Sigmoid colon (tissue), 7 donors: ENCODE measurements at places on chromosomes 12 and 14.

GRCh38 chr14:35295845-35296161, 3.6 kb downstream of the PSMA6 start:
- DNase-seq, result no peak

GRCh38 chr12:14824012-14824634, 10.1 kb upstream of the SMCO3 start:
- DNase-seq, result no peak

GRCh38 chr12:96427269-96427729, 27.1 kb upstream of the CDK17 start:
- peak; percentile 87 for DNase-seq

DNA sequence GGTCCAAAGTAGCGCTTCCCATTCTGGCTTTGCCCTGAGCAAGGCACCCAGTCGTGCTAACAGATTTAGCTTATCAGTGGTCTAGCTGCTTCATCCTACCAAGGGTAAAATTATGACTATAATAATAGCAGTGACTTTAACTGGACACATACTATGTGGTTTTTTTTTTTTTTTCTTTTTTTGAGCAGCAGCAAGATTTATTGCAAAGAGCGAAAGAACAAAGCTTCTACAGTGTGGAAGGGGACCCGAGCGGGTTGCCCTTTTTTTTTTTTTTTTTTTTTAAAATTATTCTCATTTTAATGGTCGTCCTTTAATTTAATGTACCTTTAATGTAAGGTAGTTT, 505 bp downstream of the HELB start:
- DNase-seq, result no peak

DNA sequence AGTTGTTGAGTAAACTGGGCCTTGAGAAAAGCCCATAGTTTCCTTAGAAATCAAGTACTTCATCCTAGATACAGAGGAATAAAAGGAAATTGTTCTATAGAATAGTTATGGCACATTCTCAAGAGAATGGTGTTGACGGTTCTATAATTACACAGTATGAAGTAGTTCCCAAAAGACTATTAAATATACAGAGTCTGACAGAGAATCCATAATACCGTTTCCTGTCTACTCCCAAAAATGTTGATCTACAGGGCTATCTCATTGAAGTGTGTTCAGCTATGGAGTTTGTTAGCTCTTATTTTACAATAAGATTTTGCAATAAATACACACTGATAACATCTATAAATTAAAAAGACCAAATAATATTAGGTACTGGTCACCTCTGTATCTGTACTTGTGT, 799.7 kb downstream of the RPS29 start:
- DNase-seq, result no peak

DNA sequence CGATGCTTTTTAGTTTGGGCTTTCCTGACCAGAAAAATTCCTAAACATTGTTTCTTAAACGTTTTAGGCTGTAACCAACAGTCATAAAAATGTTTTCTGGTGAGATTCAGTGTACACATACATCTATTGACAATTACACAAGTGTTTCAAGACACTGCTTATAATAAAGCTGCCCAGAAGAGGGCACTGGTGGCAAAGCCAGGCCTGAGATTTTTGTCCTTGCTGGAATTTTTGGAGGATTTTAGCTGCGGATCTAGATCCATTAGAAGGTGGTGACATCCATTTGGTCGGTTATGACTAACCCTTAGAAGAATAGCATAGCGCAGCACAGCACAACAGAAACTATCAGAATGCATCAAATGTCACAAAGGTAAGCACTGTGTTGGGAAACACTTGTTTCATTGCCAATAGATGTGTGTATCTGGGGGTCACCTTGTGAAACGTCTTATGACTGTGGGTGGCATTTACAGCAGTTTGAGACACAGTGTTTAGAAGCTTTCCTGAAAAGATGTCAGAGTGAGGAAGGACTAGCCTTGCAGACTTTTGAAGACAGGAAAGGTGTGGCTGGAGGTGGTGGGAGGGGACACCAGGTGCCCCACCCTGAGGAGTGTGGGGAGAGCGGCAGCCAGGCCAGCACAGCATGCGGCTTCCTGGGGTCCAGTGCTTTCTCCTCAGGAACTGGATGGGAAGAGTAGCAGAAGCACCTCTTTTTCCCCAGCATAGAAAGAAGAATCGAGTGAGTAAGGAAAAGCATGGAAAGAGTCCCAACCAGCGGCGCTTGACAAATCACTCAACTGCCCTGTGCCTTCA, 54.7 kb upstream of the FKBP4 start:
- DNase-seq, result no peak

GRCh38 chr12:124293286-124294003, 1.4 kb upstream of the RFLNA start:
- DNase-seq, result no peak

DNA sequence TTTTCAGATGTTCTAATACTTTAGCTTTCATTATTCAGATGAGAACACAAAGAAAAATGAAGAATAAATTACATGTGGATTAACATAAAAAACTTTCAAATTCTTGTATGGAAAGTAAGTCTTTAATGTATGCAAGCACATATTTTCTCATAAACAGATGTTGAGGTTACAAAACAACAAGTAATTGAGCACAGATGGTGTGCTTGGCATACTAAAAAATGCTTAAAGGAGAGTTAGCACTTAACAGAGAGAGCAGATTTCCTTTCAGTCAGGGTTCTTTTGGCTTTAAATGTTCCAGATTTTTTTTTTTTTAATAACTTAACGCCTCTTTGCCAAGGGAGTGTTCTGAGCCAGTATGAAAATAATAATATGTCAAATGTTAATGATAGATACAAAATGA, 96.0 kb downstream of the RASSF9 start:
- no peak for DNase-seq

GRCh38 chr12:92533280-92533890, 169.4 kb upstream of the PLEKHG7 start:
- DNase-seq, result no peak

DNA sequence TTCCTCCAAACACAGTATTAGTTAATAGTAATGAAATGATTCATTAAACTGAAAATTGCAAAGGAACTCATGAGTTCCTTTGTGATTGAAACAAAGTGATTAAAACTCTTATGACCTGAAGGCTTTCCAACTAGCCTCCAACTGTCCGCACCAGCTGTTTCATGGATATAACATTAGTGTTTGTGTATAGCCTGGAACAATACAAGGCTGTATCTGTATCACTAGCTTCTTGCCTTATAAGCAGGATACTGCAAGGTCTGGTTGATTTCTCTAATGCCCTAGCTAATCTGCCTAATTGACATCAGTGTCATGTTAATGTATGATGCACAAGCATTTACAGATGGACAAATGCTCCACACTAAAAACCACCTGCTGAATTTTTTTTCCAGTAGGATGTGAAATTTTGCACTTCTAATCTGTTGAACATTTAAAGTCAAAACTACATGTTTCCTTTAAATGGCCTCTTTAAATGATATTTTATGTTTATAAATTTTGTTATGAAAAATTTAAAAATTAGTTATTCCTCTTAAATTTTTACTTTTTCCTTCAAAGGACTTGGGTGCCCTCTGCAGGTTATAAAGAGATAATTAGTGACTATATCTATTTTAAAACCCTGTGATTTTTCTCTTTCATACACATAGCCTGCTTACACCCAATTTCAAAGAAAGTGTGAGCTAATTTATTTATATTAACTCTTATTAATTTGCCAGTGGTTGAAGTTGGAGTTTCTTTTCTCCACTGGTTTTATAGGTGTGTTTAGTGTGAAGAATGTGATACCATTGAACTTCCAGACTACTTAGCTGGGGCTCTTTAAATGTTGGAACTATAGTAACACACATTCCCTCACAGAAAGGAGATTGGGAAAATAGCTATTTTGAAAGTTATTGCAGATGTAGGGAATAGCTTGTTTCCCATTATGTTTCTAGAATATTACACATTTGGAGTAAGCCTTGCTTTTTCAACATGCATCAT, 25.4 kb downstream of the AP5M1 start:
- DNase-seq, result no peak

- DNase-seq, result no peak
These were observed 21.4 kb upstream of the PPP4R4 start for GRCh38 chr14:94152676-94153075.

- peak; percentile 66 for DNase-seq
These were observed 785 bp downstream of the MLEC start for GRCh38 chr12:120687578-120688289.

GRCh38 chr14:22739423-22739822, 27.1 kb upstream of the OXA1L start:
- DNase-seq, result no peak

DNA sequence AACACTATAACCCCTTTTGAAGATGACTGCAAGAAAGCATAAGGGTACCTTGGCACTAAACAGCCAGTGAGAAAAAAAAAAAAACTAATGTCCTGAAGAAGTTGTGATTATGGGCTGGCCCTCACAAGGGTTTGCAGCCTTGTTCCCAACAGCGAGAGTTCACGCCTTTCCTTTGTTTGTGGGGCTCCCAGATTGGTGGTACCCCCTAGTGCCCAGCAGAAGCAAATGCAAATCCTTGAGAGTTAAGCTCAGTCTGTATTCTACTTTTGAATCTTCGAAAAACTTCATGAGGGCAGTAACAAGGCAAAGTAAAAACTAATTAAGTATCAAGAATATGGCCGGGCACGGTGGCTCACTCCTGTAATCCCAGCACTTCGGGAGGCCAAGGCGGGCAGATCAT, 238.9 kb upstream of the LMO3 start:
- DNase-seq, result no peak

- DNase-seq, result peak; percentile 93
These were observed 72.4 kb downstream of the RASSF3 start for GRCh38 chr12:64682572-64683277.

GRCh38 chr14:51609955-51610283, 41.8 kb upstream of the FRMD6 start:
- no peak for DNase-seq

GRCh38 chr12:98416845-98417244, 98.5 kb upstream of the TMPO start:
- no peak for DNase-seq

DNA sequence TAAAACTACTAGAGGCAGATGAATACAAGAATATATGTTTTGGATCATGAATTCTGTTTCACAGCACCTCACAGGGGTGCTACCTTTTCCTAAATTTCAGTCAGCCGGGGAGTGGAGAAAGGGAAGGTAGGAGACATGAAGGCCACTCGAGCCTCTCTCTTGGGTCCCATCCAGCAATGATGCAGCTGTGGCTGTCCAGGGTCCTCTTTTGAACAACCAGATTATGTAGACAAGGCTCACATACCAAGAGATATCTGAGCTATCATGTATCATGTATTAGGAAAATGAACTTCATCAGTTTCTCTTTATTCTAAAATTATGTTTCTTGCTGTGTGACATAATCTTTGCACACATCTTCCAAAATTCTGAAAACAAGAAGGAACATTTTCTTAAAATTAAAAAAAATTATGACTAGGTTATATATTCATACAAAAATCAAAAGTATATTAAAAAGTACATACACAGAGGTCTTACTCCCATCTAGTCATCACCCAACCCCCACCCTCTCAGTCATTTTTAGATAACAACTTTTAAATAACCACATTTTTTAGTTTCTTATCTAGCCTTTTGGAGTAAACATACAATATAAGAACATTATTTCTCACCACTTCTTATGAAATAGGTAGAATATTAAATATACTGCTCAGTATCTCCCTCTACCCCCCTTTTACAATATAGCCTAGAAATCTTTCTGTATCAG, 88.7 kb downstream of the ACADS start:
- DNase-seq, result no peak

DNA sequence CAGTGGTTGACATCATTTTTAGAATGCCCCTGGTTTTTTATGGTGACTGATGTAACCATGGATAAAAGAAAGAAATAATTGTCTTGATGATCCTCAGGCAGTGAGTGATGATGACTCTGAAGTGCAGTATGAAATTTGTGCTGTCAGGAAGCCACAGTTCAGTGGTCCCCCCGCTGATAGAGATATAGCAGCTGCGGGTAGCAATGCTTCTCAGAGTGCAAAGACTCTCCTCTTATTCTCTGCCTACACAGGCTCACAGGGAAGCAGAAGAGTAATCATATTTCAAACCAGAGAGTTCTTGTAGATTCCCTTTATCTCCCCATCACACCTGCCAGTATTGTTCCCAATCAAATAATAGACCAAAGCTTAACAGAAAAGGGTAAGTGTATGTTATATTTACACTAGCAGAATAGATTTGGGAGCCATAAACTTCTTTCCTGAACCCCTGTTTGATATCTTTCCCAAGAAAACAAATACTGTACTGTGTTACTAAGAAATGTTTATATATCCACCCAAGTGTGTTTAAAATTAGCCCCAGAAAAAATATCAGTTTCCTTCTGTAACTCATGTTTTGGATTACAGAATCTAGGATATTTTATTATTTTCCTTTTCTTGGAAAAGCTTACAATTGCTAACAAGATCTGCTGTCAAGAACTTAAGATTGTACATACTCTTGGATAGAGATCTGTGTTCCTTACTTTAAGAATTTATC, 1817.4 kb upstream of the FLRT2 start:
- DNase-seq, result no peak

- no peak for DNase-seq
These were observed 123.4 kb downstream of the BICD1 start for GRCh38 chr12:32229971-32230612.

DNA sequence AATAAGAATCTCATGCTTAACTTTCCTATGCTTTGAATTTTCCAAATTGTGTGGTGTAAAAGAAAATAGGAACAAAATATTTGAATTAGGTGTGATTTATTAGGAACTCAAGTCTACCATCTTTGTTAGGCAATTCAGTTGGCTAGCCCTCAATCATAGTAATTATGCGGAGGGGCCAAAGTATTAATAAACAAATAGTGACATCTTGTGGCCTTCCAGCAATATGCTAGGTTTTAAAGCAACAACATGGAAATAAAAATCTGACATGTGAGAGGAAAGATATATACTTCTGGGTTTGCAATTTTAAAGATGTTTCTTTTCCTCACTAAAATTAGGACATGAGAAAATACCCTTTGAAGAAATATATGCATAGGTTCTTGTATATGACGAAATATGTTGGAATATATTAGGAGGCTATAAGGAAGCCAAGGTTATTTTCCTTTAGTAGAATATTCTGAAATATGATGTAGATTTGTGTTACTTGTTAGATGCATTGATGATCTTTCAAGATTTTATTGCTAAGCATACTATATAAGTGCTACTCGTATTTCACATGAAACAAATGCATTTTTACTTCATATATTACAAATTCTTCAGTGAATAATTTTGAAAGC, 200.4 kb downstream of the PTPRO start:
- DNase-seq, result no peak

DNA sequence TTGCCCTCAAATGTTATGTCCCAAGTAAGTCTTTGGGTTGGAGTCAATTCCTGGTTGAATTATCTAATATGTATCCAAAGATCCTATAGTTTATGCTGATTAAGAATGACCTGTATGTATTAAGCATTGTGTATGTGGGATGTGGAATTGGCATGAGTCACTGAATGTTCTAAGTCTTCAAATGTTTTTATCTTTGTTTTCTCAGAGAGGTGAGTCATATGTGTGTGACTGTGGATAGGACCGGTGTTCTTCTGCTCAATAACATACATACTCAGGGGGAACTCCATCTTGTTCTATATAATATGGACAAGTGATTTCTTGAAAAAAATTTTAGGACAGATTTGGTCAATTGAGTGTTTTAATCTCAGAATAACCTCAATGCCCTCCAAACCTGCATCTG, 57.9 kb downstream of the NAV3 start:
- no peak for DNase-seq
